M059J (cell line): ENCODE measurements at places on chromosomes 12 and 14.

GRCh38 chr14:68619790-68620574 lies 172.9 kb downstream of the ZFP36L1 start:
- peak; percentile 95 for DNase-seq

DNA sequence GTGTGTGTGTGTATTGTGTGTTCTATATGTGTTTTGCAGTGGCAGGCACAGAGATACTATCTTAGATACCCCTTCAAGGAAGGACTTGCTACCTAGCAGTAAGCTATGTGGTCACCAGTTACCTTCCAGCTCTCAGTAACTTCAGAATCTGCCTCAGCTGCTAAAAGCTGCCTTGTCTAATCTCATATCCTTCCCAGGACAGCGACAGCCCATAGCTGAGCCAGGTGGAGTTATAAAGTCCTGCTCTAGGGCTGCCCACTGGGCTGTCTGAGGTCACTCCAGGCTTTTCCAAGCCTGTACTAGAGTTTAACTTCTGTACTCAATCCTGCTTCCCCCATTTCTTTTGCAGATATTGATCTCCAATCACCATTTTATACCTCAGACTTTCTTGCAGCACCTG lies 942.6 kb downstream of the GALC start:
- no peak for DNase-seq

DNA sequence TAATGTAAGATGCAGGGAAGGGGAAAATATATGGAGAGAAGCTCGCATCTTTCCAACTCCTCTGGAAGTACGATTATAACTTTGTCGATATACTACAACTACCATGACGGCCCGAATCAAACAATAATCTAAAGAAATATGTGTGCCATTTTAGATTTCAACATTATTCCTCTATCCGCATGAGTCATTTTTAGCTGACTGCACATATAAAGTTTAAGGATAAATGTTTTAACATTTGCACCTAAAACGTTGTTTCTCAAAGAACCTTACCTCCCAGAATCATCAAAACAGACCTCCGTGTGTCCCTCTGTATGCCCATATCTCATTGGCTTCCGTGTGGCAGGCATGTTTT lies 482 bp downstream of the WDHD1 start:
- DNase-seq = no peak

DNA sequence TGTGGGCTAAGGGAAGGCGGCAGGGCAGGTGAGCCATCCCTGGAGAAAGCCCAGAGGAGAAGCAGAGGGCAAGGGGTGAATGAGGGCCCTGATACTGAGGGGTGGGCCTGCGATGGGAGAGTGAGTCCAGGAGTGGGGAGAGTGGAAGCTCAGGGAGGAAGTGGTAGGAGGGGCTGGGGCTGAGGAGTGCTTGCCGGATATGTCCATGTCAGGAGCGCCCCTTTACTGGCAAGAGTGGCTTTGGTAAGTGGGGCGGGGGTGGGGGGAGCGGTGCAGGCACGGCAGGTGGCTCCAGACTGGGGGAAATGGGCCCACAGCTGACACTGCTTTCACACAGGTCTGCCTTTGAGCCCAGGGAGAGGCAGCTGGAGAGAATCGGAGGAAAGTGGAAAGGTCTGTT lies 86.4 kb upstream of the GPR68 start:
- DNase-seq = no peak

GRCh38 chr12:32116897-32117296 lies 10.2 kb downstream of the BICD1 start:
- peak; percentile 68 for DNase-seq

- DNase-seq = peak; percentile 44
Observed at GRCh38 chr14:103141117-103141796, 18.0 kb downstream of the TNFAIP2 start.

GRCh38 chr12:56296295-56296694 lies 3.8 kb downstream of the CS start:
- no peak for DNase-seq

DNA sequence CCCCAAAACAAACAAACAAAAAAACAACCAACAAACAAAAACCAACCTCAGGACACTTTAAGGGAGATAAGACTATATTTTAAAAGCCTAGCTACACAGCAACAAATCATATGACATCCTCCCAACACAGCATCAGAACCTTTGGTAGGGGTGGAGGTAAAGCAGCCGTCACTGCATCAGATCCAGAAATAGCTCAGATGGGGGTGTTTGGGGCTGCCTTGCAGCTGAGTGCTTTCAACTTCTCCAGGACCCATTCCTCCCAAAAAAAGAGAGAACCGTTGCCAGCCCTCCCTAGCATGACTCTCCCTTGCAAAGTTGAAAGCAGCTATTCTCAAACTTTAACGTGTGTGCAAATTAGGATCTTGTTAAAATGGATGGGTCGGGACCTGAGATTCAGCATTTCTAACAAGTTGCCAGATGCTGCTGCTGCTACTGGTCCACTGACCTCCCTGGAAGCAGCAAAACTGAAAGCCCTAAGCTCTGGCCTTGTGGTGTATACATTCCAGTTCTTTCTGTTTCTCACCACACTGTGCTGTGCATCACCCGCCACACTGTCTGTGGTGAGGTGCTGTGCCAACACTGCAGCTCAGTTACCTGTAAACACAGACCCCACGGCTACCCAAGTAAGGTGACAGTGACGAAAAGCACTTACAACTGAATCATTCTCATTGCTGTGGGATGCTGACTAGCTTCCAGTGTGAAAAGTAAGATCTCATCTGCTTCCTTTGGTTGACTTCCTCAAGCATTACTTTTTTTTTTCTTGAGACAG lies 54.0 kb downstream of the SLC38A1 start:
- peak; percentile 51 for DNase-seq

GRCh38 chr12:29428633-29429032 lies 47.7 kb upstream of the ERGIC2 start:
- peak; percentile 64 for DNase-seq

DNA sequence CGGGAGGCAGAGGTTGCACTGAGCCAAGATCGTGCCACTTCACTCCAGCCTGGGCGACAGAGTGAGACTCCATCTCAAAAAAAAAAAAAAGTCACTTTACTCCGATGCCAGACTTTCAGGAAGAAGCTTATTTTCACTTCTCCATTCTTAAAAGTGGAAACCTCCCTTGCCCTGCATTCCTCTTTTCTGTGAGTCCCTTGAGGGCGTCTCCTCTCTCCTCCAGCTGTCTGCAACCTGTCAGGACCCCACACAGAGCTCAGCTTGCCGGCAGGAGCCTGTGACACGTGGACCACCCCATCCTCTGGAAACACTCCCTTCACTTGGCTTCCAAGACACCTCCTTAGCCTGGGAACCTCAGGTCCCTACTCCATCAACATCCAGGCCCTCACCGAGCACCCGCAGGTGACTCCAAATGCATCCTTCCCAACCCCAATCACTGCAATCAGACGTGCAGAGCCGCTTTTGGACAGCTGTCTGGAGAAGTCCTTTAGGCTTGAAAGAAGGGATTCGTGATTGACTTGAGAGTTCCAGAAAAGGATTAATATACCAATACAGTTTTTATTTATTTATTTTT lies 34.3 kb downstream of the SLC15A4 start:
- DNase-seq = no peak

GRCh38 chr12:49296836-49297694 lies 2.1 kb downstream of the PRPH start:
- DNase-seq = peak; percentile 67

DNA sequence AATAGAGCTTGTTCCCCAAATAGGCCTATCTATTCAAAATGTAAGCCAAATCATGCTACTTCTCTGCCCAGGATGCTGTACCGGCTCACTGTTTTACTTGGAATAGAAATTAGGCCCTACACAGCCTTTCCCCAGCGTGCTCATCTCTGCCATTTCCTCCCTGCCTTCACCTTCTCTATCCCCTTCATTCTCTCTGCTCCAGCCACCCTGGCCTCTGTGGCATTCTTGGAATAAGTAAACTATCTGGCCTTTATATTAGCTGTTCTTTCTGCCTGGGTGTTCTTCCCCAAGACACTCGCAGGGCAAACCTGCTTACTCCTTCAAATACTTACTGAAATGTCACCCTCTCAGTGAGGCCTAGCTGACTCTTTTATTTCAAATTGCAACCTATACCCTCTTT lies 30.9 kb upstream of the DYRK2 start:
- no peak for DNase-seq

DNA sequence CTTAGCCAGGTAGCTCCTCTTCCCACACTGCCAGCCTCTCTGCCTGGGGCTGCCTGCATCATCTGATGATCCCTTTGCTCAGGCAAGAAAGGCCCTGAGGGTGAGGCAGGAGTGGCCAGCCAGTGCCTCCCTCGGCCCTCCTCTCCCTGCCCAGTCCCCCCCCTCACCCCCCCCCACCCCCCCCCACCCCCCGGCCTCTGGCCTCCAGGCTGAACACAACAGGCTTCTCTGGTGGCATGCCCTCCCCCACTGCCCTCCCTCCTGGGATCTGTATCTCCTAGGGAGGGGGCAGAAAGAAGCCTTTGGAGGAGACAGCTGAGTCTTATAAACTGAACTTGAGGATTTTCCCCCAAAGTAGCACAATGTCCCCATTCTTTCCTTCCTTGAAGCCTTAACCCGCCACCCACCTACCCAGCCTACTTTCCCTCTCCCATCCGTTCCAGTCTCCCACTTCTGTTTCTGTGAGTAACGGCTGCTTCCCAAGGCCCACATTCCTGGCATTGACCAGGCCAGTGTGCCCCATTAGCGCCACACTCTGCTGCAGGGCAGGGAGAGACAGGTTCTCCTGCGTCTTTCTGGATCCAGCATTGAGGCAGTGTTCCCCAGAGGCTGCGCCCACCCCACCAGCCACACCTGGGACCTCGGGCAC lies 82.1 kb downstream of the B4GALNT3 start:
- DNase-seq = peak; percentile 75

DNA sequence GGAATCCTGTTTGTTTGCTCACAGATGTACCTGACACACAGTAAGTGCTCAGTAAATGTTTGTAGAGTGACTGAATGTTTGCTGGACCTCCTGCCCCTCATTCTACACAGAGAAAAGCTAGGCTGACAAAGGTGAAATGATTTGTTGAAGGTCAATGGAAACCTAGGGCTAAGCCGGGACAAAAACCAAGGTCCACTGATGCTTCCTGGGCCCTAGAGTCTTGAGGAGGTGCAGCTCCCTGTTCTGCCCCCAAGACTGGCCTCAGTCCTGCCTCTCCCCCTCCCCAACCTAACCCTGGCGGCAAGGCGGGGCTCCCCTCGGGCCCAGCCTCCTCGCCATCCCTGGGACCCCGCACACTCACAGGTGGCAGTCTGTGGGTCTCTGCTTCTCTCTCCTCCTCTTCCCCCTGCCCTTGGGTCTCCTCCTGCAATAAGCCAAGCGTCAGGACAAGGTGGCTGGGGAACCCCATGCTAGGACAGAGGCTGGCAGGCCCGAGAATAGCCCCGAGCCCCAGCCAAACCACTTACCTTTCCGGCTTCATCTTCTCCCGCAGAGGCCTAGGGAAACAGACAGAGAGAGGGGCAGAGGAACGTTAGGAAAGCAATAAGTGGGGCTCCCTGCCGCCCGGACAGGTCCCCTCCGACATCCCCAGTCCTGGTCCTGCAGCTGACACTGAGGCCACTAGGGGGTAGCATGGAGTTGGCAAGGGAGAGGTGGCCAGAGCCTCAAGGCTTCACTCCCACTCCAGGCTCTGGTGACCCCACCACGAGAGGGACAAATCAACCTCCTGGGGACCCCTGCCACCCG lies 9.3 kb downstream of the PGF start:
- peak; percentile 63 for DNase-seq

DNA sequence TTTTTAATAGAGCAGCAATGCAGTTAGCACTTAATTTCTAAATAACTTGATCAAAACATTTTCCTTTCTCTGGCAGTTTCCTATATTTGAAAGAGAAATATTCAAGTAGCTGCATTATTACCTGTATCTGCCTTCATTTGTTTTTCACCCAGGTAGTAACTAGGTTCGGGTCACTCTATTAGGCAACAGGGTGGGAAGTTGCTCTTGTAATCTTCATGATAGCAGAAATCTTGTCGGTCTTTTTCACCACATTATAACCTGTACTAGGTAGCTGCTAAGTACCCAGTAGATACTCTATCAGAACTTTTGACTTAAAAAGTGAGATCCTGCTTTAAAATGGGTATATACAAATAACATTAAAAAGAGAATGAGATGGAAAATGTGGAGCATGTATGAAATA lies 2.4 kb upstream of the PIK3C2G start:
- DNase-seq = no peak

DNA sequence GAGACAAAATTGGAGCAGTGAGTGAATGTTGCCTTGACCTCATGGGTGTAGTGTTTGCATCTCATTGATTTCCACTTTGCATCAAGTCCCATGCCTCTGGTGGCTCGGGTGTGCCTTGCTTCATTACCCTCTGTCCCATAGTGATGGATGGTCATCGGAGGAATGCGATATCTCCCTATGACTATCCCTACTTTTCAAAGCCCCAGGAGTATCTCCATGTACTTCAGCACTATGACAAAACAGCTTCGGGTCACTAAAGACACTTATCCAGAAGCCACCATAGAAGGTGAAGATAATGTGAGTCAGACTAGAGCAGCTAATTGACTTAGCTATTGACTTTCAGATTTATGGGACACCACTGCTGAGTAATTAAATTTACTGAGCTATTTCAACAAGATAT lies 355.1 kb upstream of the CCDC196 start:
- DNase-seq = no peak

GRCh38 chr12:40325349-40325960 lies 100.7 kb downstream of the LRRK2 start:
- DNase-seq = peak; percentile 22

DNA sequence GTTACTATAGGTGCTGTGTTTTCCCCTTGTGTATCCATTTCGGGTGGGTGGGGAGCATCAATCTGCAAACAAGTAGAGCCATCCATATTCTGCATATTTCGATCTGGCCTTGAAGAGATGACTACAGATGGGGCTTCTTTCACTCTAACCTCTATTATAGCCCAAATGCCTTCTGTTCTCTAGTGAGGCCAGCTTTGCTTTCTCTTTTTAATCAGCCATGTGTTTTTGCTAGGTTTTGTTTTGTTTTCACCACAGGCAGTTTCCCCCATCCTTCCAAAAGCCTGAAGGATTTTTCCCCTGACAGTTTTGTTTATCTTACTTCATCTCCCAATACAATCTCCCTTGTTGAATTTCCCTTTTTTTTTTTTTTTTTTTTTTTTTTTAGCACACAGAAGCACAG lies 224.1 kb downstream of the BTG1 start:
- DNase-seq = no peak

GRCh38 chr12:131850856-131851559 lies 22.8 kb downstream of the MMP17 start:
- DNase-seq = no peak

GRCh38 chr12:2687058-2687457 lies 107.7 kb upstream of the FKBP4 start:
- no peak for DNase-seq

GRCh38 chr14:100770605-100771120 lies 44.0 kb downstream of the DLK1 start:
- DNase-seq = no peak

- DNase-seq = peak; percentile 84
Observed at GRCh38 chr14:52835122-52835903, 43.9 kb upstream of the GNPNAT1 start.

- DNase-seq = no peak
Observed at GRCh38 chr12:42469355-42470175, 120.0 kb downstream of the PRICKLE1 start.

DNA sequence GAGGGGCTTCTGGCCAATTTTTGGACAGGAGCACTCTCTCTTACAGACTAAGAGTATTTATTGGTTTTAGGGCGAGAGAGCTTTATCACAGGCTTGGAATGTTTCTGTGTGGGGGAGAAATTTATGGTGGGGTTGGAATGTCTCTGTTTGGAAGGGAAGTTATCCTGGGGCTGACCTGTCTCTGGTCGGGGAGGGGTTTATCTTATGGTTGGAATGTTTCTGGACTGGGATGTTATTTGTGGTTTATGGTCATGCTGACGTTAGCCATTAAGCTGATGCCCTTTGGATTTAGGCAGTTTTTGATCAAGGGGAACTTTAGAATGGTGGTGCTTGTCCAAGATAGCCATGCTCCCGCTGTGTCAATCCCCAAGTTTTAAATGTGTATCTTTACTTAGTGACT lies 614.8 kb downstream of the DIO2 start:
- peak; percentile 89 for DNase-seq
